NCI-H748 treated with DMSO at 0.1 percent for 48 hours (cell line): ENCODE measurements at places on chromosomes 1 and 21.
A peak's percentile ranks its signal among the peaks of the same experiment; 100 is the strongest.

GRCh38 chr1:56831871-56832693, 12.9 kb upstream of the FYB2 start:
- peak; percentile 55 for DNase-seq

- DNase-seq: no peak
These were observed 17.1 kb upstream of the RNF11 start for GRCh38 chr1:51219022-51219421.

DNA sequence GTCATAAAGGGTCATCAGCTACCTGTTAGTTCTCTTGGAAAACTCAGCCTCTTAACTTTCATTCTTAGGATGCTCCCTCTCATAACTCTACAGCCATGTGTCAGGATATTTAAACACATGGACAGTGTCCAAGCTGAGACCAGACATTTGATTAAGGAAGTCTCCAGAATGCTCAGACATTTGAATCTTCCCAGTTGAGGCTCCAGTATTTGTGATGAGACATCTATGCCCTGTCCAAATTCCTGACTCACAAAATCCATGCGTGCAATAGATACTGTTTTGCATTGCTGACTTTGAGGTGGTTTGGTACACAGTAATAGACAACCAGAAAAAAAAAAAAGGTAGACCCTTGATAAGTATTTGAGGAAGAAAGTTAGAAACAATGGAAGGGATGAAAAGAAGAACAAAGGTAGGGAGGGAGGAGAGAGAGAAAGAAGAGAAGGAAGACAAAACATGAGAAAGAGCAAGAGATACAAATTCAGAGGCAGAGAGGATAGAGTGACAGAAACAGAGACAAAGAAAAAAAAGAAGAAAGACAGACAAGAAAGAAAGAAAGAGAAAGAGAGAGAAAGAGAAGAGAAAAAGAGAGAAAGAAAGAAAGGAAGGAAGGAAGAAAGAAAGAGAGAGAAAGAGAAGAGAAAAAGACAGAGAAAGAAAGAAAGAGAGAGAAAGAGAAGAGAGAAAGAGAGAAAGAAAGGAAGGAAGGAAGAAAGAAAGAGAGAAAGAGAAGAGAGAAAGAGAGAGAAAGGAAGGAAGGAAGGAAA, 275.5 kb upstream of the PRMT6 start:
- no peak for DNase-seq

DNA sequence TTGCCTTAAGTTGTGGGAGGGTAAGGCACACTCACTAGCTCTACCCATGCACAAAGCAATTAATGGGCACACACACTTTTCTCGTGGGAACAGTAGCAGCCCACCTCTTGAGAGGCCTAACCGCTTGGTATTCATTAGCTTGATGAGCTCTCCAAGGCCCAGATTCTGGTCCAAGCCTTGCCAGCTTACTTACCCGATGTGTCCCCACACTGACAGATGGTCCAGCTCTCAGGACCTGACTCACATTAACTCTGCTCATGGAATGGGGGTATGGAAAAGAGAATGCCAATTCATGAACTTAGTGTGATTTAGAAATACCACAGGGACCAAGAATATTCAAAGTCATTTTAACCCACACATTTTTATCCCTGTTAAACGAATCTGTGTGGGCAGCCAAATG, 106.8 kb upstream of the CACHD1 start:
- no peak for DNase-seq

DNA sequence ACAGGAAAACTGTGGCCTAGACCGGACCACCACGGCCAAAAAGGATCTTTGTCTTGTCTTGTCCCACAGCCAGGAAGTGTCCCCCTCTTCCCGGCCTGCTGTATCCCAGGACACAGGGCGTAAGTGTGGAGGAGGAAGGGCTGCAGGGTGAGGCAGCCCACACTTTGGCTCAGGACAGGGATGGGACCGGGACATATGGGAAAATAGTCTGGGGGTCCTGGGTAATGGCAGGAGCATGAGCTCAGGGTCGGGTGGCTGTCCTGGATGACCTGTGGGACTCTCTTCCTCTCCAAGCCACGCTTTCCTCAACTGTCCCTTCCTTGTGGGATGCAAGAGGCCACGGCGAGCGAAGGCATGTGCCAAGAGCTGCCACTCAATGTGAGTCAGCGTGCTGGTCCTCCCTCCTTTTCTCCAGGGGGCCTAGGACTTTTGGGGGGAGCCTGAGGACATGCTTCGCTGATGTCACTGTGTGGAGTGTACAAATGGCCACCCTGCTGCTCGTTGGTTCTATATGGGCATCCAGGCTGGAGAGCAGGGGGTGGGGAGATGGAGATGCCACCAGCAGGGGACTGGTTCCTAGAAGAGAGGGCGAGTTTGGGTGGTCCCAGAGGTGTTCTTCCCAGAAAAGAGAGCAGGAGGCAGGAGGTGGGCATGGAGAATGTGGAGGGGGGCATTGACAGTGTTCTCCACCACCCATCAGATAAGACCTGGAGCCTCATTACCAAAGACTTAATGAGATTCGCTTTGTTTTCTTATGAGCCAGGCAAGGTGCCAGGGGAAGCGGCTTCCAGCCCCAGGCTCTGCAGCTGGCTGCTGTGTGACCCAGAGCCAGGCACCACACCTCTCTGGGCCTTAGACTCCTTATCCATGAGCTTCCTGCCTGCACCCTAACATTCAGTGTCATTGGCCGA, 11.5 kb upstream of the PADI1 start:
- no peak for DNase-seq

GRCh38 chr1:247077876-247078257, 744 bp downstream of the ZNF670 start:
- peak; percentile 9 for DNase-seq

GRCh38 chr1:49052102-49052501, 275.4 kb upstream of the BEND5 start:
- DNase-seq: peak; percentile 55

DNA sequence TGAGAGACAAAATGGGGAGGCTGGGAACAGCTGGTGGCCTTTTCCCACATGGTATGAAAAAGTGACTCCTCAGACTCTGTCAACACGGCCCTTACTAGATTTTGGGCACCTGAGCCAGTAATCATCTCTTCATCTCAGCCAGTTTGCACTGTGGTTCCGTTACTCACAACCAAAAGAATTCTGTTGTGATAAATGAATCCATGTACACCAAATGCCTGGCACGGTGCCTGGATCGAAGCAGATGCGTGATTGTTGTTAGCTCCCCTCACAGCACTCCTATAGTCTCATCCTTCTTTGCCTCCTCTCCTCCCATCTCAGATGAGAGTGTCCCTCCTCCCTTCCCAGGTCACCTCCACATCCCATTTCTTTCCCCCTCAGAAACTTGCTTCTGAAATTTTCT, 57.9 kb upstream of the GJB5 start:
- no peak for DNase-seq

GRCh38 chr1:219963432-219963831, 35.1 kb upstream of the SLC30A10 start:
- no peak for DNase-seq

- DNase-seq: no peak
These were observed 297.2 kb upstream of the PBX1 start for GRCh38 chr1:164261691-164262240.

DNA sequence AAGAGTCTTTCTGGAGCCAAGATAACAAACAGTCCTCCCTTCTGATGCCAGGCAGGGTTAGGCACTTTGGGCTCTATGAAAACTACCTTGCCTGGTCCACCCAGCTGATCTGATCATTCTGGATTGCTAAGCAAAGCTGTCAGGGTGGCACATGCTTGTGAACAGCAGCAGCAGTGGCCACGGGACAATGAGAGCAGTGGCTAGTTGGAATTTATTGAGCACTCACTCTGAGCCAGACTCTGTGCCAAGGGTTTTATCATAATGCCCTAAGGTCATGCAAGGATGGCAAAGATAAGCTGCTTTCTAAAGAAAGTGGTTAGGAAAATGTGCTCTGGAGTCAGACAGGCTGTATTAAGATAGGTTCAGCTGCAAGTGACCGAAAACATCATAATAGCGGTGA, 390.4 kb upstream of the VAMP3 start:
- DNase-seq: no peak

GRCh38 chr1:179303200-179303785, 9.7 kb downstream of the SOAT1 start:
- peak; percentile 69 for DNase-seq

DNA sequence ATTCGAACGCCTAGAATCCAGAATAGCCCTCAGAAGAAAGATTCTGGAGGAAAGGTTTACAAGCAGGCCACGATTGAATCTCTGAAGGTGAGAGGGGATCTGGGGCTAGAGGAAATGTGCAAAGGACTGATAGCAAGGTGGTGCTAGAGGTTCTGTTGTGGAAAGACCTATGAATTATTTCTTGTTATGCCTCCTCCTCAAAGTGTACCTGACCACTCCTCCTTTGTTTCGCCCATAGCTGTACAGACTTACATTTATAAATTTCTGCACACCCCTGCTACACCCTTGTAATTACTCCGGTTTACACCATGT, 986 bp downstream of the TCEANC2 start:
- DNase-seq: no peak

DNA sequence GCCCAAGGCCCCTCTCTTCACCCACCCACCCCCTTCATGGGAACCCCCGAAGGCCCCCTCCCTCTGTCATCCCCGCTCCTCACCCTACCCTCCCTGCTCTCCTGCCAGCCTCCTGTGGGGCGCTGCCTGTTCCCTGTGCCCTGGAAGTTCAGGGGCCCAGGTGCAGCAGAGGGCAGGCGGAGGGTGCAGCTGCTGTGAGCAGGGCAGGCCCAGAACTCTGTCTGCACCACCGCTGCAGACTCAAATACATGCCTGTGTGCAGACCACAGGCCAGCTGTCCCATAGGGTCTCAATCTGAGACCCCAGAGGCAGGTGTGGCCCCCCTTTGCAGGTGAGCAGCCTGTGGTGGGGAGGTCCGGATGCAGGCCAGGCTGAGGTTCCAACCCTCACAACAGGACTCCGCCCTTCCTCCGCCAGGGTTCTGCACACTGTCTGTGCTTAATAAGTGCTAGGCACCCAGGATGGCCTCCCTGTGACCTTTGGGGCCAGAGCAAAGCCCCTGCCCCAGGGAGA, 62.5 kb downstream of the WNT9A start:
- no peak for DNase-seq

GRCh38 chr21:17440969-17441368, 71.9 kb upstream of the CXADR start:
- DNase-seq: no peak

DNA sequence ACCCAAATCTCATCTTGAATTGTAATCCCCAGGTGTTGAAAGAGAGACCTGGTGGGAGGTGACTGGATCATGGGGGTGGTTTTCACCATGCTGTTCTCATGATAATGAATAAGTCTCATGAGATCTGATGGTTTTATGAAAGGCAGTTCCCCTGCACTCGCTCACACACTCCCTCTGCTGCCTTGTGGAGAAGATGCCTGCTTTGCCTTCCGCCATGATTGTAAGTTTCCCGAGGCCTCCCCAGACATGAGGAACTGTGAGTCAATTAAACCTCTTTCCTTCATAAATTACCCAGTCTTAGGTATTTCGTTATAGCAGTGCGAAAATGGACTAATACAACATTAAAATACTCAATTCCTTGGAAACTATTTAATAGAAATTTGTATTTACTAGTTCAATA, 99.2 kb downstream of the PROX1 start:
- DNase-seq: no peak

DNA sequence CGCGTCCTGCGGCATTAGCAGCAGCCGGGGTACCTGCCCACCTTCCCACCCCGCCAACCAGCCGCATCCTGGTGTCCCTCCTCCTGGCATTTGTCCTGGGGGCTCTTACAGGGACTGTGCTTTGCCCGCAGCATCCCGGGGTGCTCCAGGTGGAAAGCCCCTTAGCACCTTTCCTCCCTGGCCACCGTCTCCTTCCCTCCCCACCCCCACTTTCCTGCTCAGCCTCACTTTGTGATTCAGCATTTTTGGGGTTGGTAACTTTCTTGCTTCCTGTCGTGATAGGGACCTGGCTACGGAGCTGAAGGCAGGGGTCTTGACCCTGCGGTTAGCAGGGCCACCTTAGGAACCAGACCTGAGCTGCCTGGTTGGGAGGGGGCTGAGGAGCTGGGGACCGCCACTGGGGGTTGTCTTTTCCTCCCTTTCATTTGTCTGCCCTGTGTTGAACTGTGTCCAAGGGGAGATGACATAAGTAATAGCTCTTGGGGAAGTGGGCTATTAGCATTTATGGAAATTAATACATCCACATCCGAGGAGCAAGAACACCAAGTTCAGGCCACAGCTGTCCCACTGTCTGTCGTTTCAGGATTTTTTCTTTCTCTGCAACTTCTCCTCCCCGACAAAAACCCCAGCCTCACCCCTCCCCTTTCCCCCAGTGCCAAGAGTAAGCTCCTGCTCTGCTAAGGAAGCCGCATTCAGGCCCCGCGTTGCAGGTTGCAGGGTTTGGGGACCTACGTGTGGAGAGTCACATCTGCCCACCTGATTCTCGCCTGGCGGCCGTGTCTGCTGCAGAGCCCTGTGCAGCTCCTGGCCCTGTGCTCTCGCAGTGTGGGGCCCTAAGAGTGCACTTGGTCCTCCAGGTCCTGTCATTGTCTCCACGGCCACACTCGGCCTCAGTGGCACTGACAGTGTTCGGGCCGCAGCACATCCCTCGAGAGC, 1.6 kb upstream of the NPHP4 start:
- DNase-seq: no peak

- no peak for DNase-seq
These were observed 378.4 kb downstream of the SETD4 start for GRCh38 chr21:35681946-35682345.

DNA sequence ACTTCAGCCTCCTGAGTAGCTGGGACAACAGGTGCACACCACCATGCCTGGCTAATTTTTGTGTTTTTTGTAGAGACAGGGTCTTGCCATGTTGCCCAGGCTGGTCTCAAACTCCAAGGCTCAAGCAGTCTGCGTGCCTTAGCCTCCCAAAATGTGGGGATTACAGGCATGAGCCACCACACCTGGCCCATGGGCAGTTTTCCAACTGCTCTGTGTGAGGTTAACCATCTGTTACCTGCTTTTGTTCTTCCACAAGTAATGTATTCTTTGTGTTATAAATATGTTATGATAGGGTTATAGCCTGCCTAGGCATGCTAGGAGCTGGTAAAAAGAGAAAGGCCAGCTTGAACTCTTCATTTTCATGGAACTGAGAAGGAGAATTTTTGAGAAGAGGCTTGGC, 30.7 kb downstream of the TUFT1 start:
- no peak for DNase-seq

DNA sequence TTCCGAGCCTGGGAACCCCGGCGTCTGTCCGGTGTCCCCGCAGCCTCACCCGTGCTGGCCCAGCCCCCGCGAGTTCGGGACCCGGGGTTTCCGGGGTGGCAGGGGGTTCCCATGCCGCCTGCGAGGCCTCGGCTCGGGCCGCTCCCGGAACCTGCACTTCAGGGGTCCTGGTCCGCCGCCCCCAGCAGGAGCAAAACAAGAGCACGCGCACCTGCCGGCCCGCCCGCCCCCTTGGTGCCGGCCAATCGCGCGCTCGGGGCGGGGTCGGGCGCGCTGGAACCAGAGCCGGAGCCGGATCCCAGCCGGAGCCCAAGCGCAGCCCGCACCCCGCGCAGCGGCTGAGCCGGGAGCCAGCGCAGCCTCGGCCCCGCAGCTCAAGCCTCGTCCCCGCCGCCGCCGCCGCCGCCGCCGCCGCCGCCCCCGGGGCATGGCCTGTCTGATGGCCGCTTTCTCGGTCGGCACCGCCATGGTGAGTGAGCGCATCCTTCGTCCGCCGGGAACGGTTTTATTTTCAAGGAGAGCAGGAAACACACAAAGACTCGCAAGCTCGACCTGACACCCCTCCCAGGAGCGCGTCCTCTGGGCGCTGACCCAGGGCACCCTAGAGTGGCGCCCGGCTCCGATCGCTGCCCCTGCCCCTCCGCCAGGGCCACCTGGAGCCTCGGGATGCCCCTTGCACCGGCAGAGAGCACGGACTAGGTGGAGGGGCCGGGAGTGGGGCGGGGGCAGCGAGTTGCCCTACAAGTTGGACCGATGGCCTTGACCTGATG, at the start of gene ABCG1:
TSS of gene ABCG1 (plus strand) at position 305 of the 770 bp plus-strand sequence. CDS start at position 428, 123 bp downstream.
- peak; percentile 34 for DNase-seq

GRCh38 chr21:46503922-46504550, 45.3 kb downstream of the DIP2A start:
- DNase-seq: no peak
